Stimulated activated CD4-positive, alpha-beta T cell treated with anti-CD3 and anti-CD28 coated beads, Interleukin-4, amount 100 ng/mL, for 1 hour (primary cell): ENCODE measurements at places on chromosomes 3 and 15.

DNA sequence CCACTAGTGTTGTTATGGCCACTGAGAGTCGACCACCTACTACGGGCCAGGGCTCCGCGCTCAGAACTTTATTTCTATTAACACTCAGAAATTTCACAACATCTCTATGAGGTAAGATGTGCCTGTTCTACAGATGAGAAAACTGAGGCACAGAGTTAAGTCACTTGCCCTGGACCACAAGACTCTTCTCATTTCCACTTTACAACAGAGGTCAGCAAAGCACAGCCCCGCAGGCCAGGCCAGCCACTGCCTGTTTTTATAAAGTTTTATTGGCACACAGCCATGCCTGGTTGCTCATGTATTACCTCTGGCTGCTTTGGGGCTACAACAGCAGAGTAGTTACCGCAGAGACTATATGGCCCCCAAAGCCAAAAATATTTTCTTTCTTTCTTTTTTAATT is 503.6 kb downstream of the SHQ1 start:
- no peak for DNase-seq

GRCh38 chr3:114374433-114374990 is 80.7 kb downstream of the TIGIT start:
- DNase-seq = no peak

DNA sequence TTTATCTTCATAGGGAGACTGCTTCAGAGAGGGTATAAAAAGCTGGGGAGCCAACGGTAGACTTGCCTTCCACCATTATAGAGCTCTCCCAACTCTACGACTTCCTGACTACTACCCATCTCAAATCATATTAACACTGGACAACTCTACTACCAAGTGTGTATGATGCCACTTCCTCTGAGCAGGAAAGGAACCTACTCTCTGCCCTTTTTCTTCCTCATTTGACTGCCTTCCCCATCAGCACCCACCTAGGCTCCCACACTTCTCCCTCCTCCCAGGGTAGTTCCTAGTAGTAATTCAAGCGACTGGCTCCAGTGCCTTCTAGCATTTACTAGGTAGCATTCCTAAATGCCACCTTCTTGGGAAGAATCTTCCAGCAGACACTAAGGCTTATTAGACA is 24.5 kb upstream of the TBL1XR1 start:
- no peak for DNase-seq

GRCh38 chr3:105277656-105278055 is 89.1 kb upstream of the ALCAM start:
- DNase-seq = no peak

DNA sequence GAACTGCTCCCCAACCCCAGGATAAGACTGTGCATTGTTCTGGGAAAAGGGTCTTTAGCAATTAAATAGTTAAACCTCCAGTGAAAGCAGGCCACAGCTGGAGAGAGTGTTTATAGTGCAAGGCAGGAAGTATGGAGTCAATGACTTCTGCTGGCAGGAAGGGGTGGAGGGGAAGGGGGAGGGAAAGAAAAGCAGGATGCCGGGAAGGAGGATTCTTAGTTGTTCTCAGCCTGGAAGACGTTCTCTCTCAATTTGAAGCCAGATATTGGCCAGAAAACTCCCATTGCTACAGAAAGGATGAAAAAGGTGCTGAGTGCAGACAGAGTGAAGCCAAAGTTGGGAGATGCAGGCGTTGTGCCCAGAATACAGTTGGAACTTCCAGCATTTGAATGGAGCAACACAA is 35.7 kb upstream of the ACTL6A start:
- DNase-seq = no peak

DNA sequence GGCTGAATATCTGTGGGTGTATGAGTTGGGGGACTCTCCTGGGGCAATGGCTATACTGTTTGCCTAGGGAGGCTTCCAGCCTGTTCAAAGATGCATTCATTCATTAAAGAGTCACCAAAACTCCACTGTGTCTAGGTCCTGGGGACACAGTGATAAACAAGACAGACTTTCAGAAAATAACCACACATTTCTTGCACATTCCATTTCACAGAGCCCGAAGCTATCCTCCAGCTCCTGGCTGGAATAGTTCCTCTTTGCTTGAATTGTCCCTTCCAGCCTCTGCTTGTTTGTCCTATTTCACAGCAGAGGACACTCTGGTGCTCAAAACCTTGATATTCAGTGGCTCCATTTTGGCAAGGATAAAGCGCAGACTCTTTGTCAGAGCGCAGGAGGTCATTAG is 61.7 kb upstream of the ITGA11 start:
- no peak for DNase-seq
